ENCODE measurements at places on chromosomes 7 and 10.

GRCh38 chr7:10793995-10794775, 179.5 kb upstream of the PHF14 start:
- no peak for DNase-seq

DNA sequence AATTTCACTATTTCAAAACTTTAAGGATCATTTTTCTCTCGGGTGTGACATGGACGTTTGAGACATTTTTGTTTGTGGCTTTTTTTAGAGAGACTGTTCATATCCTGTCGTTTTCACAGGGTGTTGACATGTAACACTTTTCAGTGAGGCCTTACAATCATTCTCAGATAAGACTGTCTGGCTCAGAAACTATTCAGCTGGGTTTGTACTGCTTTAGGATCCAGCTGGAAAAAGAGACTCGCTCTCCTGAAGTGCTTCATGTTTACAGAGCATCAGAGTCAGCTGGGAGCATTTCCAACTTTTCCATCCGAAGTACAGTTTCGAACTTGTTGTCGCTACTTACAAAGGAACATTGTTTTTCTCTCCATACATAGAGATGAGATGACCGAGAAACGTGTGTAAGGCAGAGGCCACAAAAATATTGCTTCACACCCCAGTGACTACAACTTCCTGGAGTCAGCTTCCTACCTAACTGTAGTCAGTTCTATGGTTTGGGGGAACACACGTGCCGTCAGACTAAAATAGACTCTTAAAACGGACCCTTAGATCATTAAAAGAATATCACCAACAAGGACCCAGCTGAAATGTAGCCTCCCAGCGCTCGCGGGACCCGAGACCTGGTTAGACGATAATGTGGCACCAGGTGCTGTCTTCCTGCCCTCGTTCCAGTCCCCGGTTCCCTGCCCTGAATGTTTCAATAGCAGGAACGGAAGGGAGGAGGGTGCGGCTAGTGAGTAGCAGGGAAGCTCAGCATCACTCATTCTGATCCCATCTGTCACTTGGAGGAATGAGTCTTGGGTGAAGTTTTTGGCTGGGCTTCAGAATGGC, 78.0 kb downstream of the MKI67 start:
- DNase-seq: peak; percentile 13

DNA sequence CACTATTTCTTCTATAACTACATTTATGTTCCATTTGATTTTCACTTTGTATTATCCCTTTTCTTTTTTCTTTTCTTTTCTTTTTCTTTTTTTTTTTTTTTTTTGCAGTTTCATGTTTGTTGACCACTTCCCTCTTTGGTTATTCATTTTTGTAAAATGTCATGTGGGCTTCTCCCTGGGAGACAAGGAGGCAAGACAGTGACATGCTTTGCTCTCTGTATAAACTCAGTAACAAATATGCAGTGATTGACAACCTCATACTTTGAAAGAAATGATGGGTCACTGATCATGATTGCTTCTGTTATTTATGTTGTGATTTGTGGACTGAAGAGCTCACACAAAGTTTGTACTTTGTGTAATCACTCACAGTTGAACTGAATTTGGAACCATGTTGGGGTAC, 90.2 kb upstream of the ABI1 start:
- DNase-seq: no peak

- DNase-seq: no peak
Measured at GRCh38 chr10:85993840-85994507, 372.6 kb downstream of the GRID1 start.

GRCh38 chr10:9228771-9229170, 1174.3 kb downstream of the GATA3 start:
- DNase-seq: no peak

GRCh38 chr10:13234172-13234571, at the start of gene UCMA:
Gene UCMA (minus strand): TSS chr10:13234374. CDS start chr10:13234258, 116 bp downstream.
- no peak for DNase-seq

DNA sequence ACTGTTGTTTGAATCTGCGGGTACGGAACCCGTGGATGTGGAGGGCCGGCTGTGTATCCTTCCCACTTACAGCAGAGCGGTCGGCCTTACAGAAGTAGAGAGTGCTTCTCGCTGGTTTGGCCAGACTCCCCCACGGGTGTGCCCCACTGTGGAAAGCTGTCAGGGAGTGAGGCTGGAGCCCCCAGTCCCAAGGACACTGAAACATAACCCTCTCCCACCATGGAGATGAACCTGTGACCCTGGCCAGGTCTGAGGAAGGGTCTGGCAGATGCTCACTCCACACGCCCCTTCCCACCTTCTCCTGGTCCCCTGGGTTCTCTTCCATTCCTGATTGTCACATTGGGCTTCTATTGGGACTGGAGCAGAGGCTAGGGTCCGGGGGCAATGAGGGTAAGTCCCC, 39.6 kb downstream of the TSPAN15 start:
- DNase-seq: no peak

DNA sequence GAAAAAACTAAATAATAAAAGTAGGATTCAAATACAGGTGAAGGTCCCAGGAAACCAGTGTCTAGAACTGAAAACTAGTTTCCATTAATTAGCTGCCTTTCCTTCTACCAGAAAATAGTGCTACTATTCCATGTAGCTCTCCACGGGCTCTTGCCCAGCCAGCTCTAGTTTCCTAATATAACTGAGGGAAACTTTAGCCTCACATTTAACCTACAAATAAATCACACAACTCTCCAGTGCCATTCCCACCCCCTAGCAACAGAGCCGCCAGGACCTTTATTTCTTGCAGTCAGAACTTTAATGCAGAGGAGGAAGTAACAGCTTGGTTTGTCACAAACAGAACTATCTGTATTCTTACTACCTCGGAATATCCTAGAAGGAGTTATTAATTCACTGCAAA, 10.3 kb downstream of the TOMM7 start:
- DNase-seq: no peak

DNA sequence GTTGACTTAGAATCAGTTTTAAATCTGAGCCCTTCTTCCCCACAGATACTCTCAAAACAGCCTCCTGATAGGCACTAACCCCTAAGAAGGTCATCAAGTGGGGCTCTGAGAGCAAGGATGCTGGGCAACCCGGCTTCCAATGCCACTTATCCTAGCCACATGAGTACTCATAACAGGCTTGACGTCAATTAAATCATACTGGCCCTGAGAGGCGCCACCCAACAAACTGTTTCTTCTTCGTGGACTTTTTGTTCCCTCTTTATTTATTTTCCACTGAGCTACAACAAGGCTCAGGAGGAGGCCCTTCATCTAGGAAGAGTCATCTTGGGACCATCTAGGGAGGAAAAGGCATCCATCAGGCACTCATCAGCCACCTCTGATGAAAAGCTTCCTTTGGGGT, 255.9 kb downstream of the KCNMA1 start:
- DNase-seq: no peak

- no peak for DNase-seq
Measured at GRCh38 chr10:91740353-91740924, 57.8 kb upstream of the TNKS2 start.

DNA sequence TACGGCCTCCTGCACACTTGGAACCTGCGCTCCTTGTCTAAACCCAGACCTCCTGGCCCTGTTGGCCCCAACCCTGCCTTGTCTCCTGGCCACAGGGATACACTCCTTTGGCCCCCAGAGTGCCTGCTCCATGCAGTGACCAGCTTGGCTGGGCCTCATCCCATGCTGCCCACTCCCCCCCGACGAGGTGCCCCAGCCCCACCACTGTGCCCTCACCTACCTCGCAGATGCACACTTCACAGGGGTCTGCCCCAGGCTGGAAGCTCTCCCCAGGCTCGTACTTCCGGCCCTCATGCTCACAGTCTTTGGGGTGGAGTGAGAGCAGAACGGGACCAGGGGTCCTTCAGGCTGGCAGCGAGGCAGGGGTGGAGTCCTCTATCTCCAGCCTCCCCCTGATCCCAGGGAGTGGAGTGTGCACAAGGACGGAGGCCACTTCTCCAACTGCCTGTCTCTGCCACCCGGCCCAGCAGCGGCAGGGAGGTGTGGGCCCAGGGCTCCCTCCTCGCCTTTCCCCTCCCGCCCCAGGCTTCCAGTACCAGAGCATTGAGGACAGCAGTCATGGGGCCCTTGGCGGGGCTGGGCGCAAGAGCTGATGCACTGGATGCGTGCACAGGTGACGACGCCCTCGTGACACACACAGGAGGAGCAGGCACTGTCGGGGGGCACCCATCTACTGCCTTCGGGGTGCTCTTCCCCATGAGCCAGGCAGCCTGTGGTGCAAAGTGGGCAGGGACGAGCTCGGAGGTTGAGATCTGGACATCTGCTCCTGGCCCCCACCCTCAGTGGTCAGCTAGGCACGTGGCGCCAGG, 22.1 kb downstream of the ATP6V1F start:
- no peak for DNase-seq

GRCh38 chr10:24485304-24485703, 238.4 kb downstream of the ARHGAP21 start:
- DNase-seq: no peak

DNA sequence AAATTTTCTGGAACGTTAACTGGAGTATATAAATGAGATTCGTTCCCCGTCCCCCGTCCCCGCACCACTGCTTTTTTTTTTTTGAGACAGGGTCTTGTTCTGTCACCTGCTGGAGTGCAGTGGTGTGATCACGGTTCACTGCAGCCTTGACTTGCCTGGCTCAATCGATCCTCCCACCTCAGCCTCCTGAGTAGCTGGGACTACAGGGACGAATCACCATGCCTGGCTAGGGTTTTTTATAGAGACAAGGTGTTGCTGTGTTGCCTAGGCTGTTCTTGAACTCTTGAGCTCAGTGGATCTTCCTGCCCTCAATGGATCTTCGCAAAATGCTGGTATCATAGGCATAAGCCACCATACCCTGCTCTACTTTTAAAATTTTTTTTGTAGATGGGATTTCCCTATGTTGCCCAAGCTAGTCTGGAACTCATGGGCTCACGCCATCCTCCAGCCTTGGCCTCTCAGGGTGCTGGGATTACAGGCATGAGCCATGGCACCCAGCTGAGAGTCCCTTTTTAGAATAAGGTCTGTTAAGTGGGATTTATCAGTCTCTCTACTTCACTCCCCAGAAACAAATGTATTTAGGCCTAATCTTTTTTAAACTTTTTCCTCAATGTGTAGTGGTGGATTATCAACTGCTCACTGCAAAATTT, 122.9 kb downstream of the LYZL1 start:
- no peak for DNase-seq

GRCh38 chr7:41996381-41997035, 240.5 kb downstream of the GLI3 start:
- no peak for DNase-seq

- DNase-seq: no peak
Measured at GRCh38 chr7:815284-816216, 16.7 kb upstream of the SUN1 start.

DNA sequence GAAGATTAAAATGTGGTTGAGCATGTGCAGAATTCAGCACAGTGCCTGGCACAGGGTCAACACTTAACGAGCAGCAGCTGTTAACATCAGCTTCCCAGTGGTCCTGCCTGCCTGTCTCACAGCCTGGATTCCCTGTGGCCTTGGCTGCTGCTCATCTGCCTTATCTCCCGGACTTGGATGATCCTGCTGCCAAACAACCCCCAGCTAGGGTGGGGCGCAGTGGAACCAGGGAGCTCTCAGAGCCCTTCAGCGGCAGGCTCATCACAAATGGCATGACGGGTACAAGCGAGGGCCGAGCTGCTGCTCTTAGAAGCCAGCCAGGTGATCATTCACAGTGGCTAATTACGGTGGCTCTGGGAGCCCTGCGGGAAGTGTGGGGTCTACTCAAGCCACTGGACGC, 13.0 kb upstream of the SMARCD3 start:
- no peak for DNase-seq

DNA sequence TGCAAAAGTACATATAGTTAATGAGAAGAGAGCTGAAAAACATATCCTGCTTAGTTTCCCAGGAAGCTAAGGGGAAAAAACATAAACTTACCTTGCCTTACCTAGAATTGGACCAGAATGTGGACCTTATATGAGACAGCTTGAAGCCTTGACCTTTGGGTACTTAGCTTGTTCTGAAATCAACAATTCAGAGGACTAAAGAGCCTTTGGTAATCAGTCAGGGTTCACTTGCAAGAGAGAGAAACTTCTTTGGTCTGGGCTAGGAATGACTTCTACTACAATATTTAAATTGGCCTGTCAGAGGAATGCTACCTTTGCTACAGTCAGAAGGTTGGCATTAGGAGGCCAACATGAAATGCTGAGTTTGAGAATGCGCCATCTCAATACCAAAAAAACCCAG, 24.9 kb downstream of the SAMD8 start:
- no peak for DNase-seq

GRCh38 chr7:12094365-12094921, 116.7 kb upstream of the TMEM106B start:
- DNase-seq: no peak

- no peak for DNase-seq
Measured at GRCh38 chr7:4022265-4022664, 659.8 kb upstream of the FOXK1 start.

DNA sequence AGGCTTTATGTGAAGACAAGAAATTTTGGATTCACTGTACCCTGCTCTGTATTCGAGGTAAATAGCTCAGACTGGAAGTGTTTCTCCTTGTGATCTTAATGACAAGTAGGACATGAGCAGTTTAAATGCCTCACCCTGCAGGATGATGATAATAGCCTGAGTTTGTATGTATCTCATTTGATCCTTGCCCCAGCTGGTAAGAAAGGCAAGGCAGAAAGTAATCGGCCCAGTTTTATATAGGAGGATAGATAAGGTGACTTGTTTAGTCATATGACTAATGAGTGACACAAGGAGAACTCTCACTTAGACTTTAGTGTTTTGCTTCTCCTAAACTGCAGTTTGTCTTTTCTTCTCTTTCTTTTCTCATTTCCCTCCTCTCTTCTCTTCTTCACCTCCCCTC, 372.6 kb downstream of the PHF14 start:
- no peak for DNase-seq

- no peak for DNase-seq
Measured at GRCh38 chr7:24870766-24871165, 109.2 kb downstream of the OSBPL3 start.

- DNase-seq: peak; percentile 42
Measured at GRCh38 chr7:116862951-116863670, 724 bp downstream of the CAPZA2 start.

GRCh38 chr10:101111547-101111946, 19.6 kb upstream of the TLX1 start:
- no peak for DNase-seq

DNA sequence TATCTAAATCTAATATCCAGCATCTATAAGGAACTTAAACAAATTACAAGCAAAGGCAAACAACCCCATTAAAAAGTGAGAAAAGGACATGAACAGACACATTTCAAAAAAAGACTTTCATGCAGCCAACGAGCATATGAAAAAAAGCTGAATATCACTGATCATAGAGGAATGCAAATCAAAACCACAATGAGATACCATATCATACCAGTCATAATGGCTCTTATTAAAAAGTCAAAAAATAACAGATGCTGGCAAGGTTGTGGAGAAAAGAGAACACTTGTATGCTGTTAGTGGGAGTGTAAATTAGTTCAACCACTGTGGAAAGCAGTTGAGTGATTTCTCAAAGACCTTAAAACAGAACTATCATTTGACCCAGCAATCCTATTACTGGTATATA, 334.4 kb upstream of the CACNA2D1 start:
- no peak for DNase-seq

DNA sequence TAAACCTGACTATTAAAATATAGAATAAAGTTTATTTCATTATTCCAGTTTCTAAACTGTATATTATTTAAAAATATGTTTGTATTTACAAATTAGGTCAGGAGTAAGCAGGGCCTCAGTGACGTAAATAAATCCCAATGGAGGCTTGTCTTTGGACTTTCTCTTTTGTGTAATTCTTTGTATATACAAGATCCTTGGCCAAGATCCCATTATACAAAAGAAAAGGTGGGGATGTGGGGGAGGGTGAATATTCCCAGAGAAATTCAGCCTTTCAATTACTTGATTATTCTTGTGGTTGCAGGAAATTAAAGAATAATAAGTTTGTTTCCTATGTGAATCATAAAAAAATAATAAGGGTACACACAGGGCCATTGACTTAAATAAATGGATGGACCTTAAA, 178.7 kb upstream of the PRPS1L1 start:
- DNase-seq: no peak

All from midbrain (tissue), 1 donor.